Left cardiac atrium (tissue), 4 donors: ENCODE measurements at places on chromosomes 4 and X. TPM values are rescaled to one million over a fixed set of nuclear protein-coding genes. Genes with fewer than 3 reads are reported as not detected.

RIBC1 gene
- 0.80 TPM for total RNA-seq

DNA sequence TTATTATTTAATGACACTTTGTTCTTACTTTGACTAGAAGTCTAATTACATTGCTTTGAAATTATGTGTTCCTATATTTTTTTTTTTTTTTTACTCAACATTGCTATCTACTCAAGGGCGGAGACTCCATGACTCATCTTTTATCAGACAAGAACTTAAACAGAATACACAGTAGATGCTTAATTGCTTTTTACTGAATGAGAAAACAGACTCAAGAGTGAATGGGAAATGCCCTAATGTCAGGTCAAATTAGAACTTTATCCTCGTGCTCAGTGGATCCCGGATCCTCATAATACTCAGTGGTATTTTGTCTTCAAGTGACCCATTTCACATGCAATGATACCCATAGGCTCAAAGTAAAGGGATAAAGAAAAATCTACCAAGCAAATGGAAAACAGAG is 954.5 kb upstream of the IGFBP7 start:
- DNase-seq, result no peak

DNA sequence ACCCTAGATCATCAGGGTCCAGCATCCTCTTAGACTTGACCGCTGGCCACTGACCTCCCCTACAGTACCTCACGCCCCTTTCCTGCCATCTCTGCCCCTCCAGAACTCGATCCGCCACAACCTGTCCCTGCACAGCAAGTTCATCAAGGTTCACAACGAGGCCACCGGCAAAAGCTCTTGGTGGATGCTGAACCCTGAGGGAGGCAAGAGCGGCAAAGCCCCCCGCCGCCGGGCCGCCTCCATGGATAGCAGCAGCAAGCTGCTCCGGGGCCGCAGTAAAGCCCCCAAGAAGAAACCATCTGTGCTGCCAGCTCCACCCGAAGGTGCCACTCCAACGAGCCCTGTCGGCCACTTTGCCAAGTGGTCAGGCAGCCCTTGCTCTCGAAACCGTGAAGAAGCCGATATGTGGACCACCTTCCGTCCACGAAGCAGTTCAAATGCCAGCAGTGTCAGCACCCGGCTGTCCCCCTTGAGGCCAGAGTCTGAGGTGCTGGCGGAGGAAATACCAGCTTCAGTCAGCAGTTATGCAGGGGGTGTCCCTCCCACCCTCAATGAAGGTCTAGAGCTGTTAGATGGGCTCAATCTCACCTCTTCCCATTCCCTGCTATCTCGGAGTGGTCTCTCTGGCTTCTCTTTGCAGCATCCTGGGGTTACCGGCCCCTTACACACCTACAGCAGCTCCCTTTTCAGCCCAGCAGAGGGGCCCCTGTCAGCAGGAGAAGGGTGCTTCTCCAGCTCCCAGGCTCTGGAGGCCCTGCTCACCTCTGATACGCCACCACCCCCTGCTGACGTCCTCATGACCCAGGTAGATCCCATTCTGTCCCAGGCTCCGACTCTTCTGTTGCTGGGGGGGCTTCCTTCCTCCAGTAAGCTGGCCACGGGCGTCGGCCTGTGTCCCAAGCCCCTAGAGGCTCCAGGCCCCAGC is 5.2 kb downstream of the FOXO4 start:
- no peak for DNase-seq

DNA sequence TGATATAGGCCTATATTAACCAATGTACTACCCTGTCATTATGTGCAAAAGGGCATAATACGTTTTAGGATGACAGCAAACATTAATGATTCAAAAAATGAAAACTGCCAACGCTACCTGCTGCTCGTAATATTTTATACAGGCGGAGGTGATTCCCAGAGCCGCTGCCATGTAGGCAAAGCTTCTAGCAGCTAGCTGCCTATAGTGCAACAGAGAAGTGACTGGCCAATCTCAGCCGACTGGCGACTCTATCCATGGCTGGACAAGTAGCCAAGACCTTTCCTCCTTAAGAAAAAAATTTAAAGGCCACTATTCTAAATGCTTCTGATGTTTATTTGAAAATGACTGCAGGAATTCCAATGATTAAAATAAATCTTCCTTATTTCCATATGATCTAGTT is 1.9 kb downstream of the PPARGC1A start:
- DNase-seq, result no peak

IQCM gene
- not detected for total RNA-seq

- no peak for DNase-seq
Measured at GRCh38 chr4:114187592-114187991, 208.1 kb upstream of the ARSJ start.

LGI2 gene
- 7.4 TPM for total RNA-seq
